GM04504 (cell line): ENCODE measurements at places on chromosomes 7 and 10.

- no peak for DNase-seq
Observed at GRCh38 chr7:43385309-43385680, 197.6 kb upstream of the STK17A start.

- DNase-seq: no peak
Observed at GRCh38 chr10:13930120-13930519, 343.4 kb downstream of the PRPF18 start.

- DNase-seq: no peak
Observed at GRCh38 chr10:110265573-110266193, 39.0 kb downstream of the SMNDC1 start.

DNA sequence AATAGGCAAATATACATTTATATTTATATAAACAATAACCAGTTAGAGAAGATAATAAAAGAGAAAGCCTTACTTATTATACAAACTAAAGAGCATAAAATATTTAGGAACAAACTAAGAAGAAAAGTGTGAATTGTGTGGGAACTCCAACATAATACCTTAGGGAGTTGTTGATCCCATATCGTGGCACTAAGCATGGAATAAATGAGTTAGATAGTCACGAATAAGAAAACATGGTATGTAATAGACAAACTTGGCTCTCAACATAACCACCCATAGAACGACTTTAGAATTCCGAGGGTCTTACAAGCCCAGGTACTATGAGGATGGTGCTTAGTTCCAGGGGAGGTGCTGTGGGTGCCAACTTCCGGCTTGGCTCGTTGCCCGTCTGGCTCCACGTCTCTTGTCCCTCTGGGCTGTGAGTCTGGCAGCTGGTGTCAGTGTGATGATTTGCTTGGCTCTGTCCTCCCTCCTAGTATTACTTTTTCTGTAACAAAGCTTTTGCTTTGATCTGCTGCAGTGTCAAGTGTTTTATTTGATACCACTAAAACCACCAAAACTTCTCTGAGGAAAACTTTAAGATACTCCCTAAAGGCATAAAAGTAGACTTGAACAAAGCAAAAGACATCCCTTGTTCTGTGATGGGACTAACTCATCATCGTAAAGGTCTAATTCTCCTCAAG, 9.5 kb upstream of the RBM20 start:
- DNase-seq: no peak

- no peak for DNase-seq
Observed at GRCh38 chr7:127150543-127150942, 102.2 kb downstream of the GRM8 start.
